Stimulated activated CD4-positive, alpha-beta T cell treated with anti-CD3 and anti-CD28 coated beads, Interleukin-1b, Interleukin-23, amount 100 ng/mL, for 1 hour (primary cell): ENCODE measurements at places on chromosomes 4 and X.

- DNase-seq = no peak
These were observed 19.9 kb downstream of the CC2D2A start for GRCh38 chr4:15489551-15489950.

DNA sequence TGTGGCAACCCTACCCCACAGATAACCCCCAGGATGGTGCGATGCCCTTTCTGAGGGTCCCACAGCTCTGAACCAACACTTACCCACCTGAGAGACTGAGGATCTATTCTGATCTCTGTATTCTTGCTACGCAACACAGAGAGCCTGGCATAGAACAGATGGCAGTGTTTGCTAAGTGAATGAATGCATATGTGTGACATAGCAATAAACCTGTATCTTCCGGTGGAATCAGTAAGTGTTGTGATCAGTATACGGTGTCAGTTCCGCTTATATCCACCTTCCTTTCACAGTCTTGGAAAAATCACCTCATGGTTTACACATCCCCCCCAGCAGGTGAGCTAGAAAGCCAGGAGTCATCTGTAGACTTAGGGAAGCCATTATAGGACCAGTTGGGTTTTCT is 5.9 kb upstream of the HSD17B10 start:
- DNase-seq = no peak

DNA sequence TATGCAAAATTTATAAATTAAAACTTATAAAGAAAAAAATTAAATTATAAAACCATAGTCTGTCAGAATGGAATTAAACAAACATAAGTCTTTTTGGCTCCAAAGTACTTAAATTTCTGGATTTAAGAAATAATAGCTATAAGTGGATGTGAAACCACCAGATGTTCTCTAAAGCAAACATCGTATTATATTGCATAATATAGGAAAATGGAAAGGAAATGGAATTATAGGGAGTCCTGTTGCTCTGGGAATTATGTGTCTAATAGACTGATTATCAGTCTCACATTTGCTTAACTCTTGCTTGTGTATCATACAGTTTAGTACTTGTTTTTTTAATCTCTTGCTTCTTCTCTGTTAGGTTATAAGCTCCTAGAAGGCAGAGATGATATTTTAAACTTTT is 819.2 kb downstream of the RAPGEF2 start:
- no peak for DNase-seq

GRCh38 chrX:21158678-21159077 is 215.5 kb upstream of the CNKSR2 start:
- DNase-seq = no peak

GRCh38 chrX:150365990-150366911 is 3.1 kb downstream of the MAMLD1 start:
- no peak for DNase-seq

- DNase-seq = no peak
These were observed 262.3 kb downstream of the KCTD8 start for GRCh38 chr4:44186096-44186849.

DNA sequence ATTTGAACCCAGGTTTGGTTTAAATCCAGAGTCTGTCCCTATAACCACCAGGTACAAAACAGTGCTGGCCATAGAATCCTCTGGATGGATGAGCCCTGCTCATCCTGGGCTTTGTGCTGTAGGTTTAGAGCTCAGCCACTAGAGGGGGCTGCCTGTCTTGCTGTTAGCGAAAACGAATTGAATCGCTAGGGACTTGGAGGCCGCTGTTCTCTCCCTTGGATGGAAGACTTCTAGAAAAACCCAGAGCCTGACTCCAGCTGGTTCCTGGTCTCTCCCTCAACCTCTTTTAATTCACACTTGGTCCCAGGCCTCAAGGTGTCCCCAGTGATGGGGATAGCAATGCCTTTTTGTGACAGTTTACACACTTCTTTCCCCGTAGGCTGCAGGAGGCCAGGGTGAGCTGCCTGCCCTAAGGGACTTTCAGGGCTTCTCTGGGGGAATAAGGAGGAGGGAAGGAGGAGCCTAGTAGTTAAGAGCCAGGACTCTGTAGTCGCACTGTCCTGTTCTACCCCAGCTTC is 8.7 kb downstream of the RIPPLY1 start:
- peak; percentile 10 for DNase-seq

- no peak for DNase-seq
These were observed 36.0 kb upstream of the GABRA2 start for GRCh38 chr4:46425775-46426400.

DNA sequence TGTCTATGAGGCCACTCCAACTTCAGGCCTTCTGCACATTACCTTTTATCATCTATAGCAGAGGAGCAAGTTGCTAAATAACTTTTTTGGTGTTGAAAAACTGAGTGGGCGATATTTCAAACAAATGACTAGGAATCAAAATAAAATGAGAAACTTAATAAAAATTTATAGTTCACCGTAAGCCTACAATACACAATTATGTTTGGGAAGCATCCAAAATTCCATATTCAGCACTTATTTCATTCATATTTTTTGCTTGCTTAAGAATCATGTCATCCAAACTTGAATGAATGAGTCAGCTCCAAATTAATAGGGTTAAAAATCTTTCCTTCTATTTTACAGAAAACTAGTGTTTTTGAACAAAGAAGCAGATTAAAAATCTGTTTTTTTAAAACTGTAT is 119.1 kb downstream of the SH3RF1 start:
- no peak for DNase-seq

- DNase-seq = no peak
These were observed 31.9 kb downstream of the ADD1 start for GRCh38 chr4:2875556-2875955.

DNA sequence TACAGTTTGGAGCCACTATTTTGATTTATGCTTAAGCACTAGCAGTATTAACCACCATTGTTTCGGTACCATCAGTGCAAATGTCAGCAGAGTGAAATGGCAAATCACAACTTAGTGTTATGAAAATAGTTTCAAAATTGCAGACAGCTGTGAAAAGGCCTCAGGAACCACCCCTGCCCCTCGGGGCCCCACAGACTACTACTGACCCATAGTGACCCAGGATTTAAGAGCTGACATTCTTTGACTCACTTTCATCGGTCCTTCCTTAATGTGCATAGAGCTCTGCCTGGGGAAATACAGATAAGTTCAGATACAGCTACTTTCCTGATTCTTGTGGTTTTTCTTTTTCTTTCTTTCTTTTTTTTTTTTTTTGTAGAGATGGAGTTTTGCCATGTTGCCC is 3.3 kb upstream of the BBS7 start:
- DNase-seq = no peak

DNA sequence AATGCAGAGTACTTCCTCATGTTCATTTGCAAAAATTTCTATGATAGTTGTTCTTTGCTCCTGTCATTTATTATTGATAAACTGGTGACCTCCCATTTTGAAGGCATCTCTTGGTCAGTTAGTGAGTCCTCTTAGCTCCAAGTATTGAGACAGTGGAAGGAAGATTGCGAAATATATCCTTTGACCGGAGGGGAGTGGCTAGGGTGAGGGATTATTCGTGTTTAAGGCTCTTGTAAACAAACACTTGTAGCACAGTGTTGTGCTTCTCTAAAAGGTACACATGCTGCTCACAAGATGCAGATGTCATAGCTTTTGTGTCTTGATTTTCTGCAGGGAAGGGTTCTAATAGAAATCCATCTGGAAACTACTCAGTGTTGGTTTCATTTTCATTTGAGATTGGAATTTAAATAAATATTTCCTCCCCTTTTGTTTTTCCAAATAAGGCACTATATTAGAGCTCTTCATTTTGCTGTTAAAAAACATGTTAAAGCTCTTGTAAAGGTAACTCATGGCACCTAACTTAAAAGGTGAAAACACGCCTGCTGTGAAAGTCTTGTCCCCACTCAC is 21.8 kb downstream of the TXLNG start:
- DNase-seq = no peak

GRCh38 chr4:125315576-125316400 is 1.0 kb downstream of the FAT4 start:
- no peak for DNase-seq

DNA sequence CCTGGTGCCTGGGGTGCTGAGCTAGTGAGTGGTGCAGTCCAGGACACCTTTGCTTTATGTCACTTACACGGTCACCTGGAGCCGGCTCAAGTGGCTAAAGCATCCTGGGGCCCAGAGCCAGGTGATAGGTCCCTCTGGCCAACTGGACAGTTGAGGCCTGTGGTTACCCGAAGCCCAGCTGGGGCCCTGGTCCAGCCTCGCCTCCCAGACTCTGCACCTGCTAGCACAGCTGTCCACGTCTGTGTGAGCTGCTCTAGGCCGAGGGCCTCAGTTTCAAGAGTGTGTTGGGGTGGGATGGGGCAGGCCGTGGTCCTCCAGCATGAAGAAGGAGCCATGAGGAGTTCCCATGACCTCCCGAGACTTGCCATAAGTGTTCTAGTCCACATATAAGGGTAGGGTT is 7.7 kb upstream of the ADD1 start:
- no peak for DNase-seq

DNA sequence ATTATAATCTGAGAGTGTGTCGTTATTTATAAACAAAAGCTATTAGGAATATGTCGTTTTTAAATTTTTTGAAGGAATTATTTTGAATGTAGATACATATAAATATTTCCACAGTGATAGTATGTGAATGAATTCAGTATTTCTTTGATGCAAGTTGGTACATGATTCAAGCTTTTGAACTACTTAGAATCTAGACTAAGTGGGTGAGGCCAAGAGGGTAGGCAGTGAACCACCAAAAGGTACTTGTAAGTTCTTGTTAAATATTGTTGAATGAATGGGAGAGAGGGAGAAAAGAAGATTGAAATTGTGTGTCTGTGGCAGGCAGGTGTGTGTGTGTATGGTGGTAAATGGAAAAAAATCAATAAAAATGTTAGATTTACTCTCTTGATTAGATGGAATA is 69.6 kb downstream of the ARFIP1 start:
- DNase-seq = no peak

DNA sequence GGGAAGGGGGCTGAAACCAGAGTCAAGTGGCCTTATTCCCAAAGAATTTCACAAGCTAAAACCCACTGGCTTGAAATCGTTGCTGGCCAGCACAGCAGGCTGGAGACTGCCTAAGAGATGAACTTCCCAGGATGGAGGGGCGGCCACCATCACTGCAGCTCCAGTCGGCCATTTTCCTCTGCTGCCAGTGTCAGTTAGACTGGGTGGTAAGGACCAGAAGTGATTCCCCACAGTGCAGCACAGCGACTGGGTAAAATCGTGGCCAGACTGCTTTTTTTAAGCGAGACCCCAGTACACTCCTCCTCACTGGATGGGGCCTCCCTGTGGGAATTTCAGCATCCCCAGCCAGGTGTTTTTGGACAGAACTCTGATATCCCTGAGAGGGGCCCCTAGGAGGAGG is 428.0 kb downstream of the SPIN4 start:
- DNase-seq = no peak

DNA sequence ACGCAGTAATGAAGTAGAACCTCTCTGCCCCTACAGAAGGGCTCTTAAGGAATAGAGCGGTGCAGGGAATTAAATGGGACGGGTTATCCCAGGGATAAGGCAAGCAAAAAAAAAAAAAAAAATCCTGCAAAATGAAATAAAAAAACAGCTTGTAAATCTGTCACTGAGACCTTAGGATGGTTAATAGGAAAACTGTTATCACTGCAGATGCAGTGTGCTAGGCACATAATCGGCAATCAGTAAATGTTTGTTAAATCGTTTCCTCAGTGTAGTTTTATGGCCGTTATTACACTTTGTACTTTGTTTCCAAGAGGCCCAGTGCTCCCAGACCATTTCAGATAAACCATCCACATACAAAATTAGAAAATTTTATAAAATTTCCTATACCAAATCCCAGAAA is 1.0 kb downstream of the HNRNPH2 start:
- DNase-seq = no peak

GRCh38 chr4:81747242-81747930 is 275.7 kb upstream of the RASGEF1B start:
- DNase-seq = no peak

- DNase-seq = no peak
These were observed 1.8 kb upstream of the KDM6A start for GRCh38 chrX:44871114-44871645.

DNA sequence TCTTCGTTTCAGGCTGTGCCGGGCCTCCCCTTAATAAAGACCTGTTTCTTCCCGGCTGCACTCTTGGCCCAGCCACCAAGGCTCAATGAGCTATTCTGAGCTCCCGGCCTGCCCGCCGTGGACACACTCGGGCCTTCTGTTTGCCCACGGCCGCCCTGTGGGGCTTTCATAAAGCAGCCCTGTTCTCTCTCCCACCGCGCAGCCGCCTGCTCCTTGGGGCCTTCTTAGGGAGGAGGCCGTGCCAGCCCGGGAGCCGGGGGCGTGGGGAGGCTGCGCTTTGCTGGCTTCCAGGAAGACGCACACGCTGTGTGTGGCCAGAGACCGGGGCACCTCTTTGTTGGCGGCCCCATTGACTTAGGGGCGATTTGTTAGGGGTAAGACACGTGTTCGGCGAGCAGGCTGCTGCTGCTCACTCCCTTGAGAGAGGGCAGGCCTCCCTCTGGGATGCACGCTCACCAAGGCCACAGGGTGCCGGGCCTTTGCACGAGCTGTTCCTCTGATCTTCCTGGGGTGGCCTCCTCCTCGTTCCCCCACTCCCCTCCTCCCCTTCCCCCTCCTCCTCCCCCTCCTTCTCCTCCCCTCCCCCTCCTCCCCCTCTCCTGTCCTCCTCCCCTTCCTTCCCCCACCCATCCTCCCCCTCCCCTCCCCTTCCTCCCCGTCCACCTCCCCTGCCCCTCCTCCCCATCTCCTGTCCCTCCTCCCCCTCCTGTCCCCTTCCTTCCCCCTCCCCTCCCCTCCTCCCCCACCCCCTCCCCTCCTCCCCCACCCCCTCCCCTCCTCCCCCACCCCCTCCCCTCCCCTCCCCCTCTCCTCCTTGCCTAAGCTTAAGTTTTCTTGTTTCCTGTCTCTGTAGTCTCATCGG is 11.3 kb downstream of the BLOC1S4 start:
- DNase-seq = no peak

DNA sequence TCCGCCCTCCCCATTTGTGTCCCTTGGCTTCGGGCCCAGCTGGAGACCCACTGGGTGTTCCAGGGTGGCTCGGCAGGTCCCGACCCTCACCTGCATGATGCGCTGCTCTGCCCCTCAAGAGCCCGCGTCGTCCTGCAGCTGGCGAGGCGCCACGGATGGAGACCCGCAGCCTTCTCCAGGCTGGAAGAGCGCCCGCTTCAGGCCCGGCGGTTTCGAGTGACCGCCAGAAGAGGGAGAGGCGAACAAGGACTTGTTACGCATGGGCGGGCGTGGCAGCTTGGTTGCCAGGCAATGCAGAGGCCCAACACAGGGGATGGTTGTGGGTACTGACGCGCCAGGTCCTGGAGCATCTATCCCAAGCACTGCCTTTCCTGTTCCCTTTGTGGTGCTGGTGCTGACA is at the start of gene PDCL2:
Gene PDCL2 (minus strand): TSS at position 232 of the 400 bp plus-strand sequence. CDS start 136 bp downstream, at position 96.
- DNase-seq = no peak
